Frontal cortex (tissue), 4 donors: ENCODE measurements at places on chromosomes 2 and 18. TPM values are rescaled to one million over a fixed set of nuclear protein-coding genes. Genes with fewer than 3 reads are reported as not detected.

Gene GPR55
- total RNA-seq = not detected

DNA sequence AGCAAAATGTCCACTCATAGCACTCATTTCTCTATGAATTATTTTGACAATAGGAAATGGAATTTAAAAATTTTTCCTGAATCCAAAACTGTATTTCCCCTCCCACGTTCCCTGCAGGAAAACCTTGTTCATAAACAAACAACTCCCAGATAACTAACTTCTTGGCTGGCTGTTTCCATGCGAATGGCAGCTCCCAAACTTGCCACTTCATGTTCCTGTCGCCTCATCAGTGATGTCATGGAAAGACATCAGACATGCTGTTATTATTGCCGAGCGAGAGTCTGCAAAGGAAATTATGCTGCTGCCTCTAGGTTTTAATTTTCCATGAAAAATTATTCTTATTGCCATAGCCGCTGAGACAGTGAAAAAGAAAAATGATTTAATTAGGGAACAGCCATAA lies 117.0 kb upstream of the RIOK3 start:
- DNase-seq = no peak

DNA sequence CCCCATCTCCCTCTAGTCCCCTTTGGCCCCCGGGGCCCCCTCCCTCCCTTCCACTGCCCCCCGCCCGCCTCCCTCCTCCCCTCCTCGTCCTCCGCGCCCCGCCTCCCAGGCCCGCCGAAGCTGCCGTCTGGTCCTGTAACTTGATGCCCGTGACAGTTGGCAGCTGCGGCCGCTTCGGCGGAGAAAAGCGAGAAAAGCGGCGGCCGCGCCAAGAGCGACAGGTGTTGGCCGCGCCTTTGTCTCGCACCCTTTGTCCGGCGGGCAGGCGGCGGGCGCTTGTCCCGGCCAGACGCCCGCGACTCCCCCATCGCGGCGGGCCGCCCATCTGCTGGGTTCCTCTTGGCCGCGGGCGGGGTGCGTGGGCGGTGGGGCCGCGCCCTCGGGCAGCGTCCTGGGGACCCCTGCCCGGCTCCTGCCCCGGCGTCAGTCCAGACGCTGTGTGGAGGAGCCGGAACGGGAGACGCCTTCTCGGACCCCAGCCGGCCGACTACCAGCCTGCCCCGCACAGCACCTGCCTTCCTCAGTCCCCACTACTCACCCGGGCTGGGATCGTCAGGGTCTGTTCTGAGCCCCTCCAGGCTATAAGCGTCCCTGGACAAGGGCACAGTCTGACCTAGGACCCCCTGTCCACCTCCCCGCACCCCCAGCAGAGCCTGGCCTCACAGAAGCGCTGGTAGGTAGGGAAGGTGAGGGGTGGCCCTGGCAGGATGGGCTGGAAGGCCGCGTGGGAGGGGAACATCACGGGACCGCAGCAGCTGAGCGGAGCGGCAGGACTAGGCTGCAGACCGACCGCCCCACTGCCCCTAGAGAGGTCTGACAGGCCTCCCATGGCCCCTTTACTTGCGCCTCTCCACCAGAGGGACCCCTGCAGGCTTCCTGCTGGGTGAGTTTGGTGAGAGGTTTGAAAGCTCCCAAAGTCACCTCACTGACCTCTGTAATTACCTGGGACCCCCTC lies 1.2 kb upstream of the HES6 start:
- DNase-seq = peak; percentile 57

DNA sequence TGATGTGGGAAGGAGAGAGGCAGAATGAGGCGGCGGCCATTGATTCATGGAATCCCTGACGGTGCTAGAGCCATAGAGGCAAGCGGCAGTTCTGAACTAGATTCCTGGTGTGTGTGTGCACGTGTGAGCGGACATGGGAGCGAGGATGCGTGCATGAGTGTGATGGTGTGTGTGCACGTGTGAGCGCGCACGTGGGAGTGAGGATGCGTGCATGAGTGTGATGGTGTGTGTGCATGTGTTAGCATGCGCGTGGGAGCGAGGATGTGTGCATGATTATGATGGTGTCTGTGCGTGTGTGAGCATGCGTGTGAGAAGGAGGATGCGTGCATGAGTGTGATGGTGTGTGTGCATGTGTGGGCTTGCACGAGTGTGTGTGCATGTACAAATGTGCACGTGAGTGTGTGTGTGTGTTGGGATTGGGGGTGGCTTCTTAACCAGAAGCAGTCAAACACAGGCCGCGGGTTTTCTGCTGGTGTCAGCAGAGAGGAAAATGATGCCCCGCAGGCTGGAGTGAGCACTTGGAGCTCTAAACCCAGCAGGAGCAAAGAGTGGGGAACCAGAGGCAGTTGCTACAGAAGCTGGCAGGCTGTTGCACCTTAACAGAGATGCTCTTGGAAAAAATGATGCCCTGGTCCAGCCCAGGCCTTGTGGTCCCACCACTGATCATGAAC lies 29.5 kb downstream of the DIPK1C start:
- DNase-seq = no peak

DNA sequence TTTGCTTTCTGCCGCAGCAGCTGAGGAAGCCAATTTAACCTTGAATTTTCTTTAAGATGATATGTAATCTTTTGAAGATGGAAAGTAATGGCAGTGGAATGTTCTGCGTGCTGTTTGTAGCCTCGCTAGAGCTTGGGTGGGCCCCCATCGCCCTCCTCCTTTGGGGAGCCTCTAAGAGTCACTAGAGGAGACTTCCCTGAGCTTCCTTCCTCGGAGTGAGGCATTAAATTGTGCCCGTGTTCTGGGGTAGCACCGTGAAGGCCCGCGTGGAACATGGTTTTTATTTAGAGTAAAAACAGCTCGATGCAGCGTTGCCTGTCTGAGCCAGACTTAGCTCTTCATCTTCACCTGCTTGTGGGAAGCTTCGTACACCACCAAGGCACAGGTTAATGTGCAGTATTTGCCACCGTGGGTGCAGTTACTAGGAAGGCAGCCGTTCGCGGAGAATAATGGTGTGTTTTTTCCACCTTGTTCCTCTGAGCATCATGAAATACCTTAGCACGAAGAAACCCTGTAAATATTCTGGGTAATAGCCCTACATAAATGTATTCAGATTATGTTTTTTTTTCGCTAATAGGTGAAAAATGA lies 38.5 kb downstream of the NCK2 start:
- DNase-seq = no peak

- no peak for DNase-seq
Measured at GRCh38 chr18:54926593-54927325, 32.5 kb downstream of the CCDC68 start.
